Ascending aorta (tissue), 2 donors: ENCODE measurements at places on chromosomes 6 and 20. TPM values are rescaled to one million over a fixed set of nuclear protein-coding genes. Genes with fewer than 3 reads are reported as not detected.

GRCh38 chr6:10621213-10621612 lies 73.2 kb downstream of the C6orf52 start:
- no peak for DNase-seq

- no peak for DNase-seq
These were observed 622.4 kb downstream of the TENT5A start for GRCh38 chr6:81130061-81130460.

The MMP24 gene
- not detected for total RNA-seq

GRCh38 chr20:32879538-32879937 lies 20.8 kb downstream of the EFCAB8 start:
- DNase-seq, result no peak

The HLA-A gene
- 1,099 TPM for total RNA-seq

The FAM83C gene
- not detected for total RNA-seq

DNA sequence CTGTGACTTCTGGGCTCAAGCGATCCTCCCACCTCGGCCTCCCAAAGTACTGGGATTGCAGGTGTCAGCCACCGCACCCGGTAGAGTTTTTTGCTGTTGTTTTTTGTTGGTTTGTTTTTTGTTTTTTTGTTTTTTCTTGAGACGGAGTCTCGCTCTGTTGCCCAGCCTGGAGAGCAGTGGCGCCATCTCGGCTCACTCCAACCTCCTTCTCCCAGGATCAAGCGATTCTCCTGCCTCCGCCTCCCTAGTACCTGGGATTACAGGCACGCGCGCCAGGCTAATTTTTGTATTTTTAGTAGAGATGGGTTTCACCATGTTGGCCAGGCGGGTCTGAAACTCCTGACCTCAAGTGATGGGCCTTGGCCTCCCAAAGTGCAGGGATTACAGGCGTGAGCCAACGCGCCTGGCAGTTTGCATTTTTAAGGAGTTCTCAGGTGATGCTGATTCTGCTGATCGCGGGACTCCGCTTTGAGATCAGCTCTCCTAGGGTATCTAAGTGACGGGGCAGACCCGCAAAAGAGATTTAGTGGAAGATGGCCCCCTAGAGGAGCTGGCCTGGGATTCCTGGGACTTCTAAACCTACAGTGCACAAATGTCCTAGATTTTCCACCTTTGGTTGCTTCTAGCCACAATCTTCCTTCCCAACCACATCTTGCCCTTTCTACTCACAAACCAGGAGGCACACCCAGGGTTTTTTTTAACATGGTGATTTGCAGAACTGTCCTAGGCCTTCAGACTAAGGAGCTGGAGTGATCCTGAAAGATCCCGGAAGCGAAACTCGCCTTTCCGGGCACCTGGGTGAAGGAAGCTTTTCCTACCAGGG lies 45.2 kb downstream of the DPPA5 start:
- DNase-seq, result no peak

- no peak for DNase-seq
These were observed 350.7 kb downstream of the LAMA2 start for GRCh38 chr6:129233458-129234134.

DNA sequence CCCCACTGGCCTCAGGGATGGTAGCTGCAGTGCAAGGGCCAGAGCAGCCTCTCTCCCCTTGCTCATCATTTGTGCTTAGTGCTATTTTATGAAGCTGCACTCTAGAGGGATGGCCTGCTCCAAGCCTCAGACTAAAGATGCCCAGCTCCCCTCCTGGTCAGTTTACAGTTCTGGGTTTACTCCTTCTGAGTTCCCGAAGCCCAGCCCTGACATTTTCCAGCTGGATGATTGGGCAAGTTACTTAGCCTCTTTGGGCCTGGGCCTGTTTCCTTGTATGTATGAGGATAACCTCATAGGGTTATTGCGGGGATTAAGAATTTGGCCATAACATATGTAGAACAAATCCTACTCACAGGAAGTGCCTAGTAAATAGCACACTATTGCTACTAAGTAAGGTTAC lies 31.8 kb upstream of the EMILIN3 start:
- DNase-seq, result no peak

The TRIM15 gene
- not detected for total RNA-seq

GRCh38 chr6:3322366-3322890 lies 63.7 kb downstream of the PSMG4 start:
- no peak for DNase-seq

DNA sequence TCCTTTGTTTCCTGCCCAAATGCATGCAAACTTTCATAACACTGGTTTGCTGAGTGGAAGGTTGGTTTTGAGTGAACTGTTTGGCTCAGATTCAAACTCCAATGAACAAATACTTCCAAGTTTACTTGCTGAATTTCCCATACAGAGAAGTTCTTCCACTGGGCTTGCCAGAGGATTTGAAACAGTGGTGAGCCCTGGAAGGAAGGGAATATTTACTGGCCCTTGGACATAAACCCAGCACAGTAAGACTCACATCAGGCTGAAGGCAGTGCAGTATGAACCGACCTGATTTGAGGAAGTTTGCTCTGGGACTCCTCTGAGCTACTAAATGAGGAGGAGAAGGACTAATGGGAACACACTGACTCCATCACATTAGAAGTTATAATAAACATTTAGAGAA lies 3.8 kb downstream of the TRAF3IP2 start:
- DNase-seq, result peak; percentile 86

DNA sequence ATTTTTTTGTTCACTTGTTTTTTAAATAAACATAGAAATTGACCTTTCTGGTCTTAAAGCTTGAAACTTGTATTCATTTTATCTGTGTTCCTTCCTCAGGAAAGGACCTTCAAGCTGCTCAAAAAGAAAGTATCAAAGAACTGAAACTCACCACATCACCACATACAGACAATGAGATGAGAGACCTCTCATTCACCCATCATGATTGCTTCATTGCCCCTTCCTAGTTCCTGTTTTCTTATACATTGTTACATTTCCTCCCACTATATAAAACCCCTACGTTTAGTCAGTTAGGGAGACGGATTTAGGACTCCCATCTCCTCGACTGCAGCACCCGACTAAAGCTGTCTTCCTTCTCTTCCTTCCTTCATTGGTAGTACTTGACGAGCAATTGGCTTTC lies 180.5 kb upstream of the OPRM1 start:
- DNase-seq, result no peak

DNA sequence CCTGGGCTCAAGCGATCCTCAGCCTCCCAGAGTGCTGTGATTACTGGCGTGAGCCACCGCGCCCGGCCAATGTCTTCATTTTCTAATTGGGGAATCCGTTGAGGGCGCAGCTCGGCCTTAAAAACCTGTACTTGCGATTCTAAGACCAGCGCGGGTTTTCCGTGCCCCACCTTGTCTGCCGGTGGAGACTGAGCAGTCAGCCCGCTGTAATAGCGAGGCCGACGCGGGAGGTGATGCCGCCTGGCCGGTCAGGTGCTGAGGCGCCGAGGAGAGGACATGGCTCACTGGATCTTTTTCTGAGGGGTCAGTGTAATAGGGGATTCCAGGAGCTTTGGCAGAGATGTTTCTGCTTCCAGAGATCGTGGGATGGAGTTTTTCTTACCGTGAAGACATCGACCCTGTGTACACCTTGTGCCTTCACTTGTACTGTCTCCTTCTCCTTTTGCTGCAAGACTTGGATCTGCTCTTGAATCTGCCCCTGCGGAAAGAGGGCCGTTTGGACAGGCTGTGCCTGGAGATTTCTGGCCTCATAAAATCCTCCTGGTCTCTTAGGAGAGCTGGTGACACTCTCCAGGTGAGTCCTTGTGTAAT lies 1.5 kb downstream of the TRIM31 start:
- no peak for DNase-seq
